Activated CD4-positive, alpha-beta T cell treated with anti-CD3 and anti-CD28 coated beads, Interleukin-2, amount 10 ng/mL, durations not matched to agents 7 days and 5 days (primary cell): ENCODE measurements at places on chromosomes 5 and 9. TPM values are rescaled to one million over a fixed set of nuclear protein-coding genes. Genes with fewer than 3 reads are reported as not detected.

Gene ACTL7A
- not detected for total RNA-seq

GRCh38 chr9:79264041-79264440, 307.7 kb upstream of the TLE4 start:
- no peak for DNase-seq
- peaks cover 10% of the 10 kb centered on the region for H3K27me3 ChIP-seq
- H3K27ac ChIP-seq = no peak overlapping the region

DNA sequence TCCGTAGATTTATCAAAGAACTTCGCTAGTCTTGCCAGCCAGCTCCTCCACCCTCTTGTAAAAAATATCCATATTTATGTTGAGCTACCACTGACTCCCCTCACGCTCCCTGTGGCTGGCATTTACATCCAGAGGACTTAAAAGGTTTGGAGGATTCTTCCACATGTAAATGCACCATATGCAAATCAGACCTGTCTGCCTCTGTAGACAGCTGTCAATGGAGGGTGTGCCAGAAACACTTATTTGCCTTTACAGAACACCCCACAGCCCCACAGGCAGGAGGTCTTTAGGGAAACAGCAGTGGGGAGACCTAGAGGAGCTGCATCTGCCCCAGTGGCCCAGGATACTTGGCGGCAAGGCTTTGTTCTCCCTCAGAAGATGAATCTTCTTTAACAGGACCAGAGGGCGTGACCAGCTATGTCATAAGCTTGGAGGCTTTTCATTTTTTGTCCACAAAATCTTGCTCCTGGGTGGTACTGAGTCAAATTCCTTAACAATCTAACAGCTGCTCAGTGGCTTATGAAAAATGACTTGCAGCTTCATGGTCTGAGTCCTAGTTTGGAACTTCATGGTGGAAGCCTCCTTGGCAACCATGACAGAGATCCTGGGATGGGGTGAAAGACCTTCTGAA, 535.8 kb downstream of the EBF1 start:
- no peak for DNase-seq
- no peak overlapping the region for H3K27ac ChIP-seq
- no peak overlapping the region for H3K4me3 ChIP-seq
- no peaks in the 10 kb centered on the region for H3K4me1 ChIP-seq
- H3K27me3 ChIP-seq = no peaks in the 10 kb centered on the region

Gene RRAGA
- 45.5 TPM for total RNA-seq

- peak; percentile 8 for DNase-seq
- H3K4me1 ChIP-seq = peaks cover 43% of the 10 kb centered on the region
- no peak overlapping the region for H3K4me3 ChIP-seq
- H3K36me3 ChIP-seq = no peaks in the 10 kb centered on the region
- H3K27ac ChIP-seq = peak overlapping the region; percentile 50
Observed at GRCh38 chr9:72477930-72478518, 43.4 kb upstream of the TMC1 start.

- no peak overlapping the region for H3K27ac ChIP-seq
- H3K27me3 ChIP-seq = no peaks in the 10 kb centered on the region
- peaks cover 15% of the 10 kb centered on the region for H3K36me3 ChIP-seq
- no peak for DNase-seq
- no peak overlapping the region for H3K4me3 ChIP-seq
Observed at GRCh38 chr5:40521108-40521785, 158.5 kb upstream of the PTGER4 start.

- no peaks in the 10 kb centered on the region for H3K27me3 ChIP-seq
- H3K36me3 ChIP-seq = peaks cover 27% of the 10 kb centered on the region
Observed at GRCh38 chr5:10719965-10720364, 41.1 kb downstream of the DAP start.

DNA sequence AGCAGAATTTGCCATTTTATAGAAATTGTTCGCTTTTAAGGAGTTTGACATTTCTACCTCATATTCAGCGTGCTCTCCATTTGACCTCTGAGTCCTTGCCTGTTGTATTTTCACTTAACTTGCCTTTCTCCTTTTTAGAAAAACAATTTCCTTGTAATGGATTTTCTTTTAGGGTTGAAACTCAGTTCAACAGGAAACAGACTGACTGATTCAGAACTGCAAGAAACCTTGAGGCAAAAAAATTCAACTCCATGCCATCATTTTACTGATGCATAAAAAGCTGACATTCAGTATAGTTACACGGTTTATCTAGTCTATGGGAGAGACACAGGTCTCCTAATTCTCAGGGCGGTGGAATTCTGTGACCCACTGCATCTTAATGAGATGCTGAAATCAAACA, 59.8 kb downstream of the MRPS30 start:
- H3K36me3 ChIP-seq = no peaks in the 10 kb centered on the region
- H3K27ac ChIP-seq = no peak overlapping the region
- H3K4me1 ChIP-seq = peaks cover 7% of the 10 kb centered on the region
- no peak overlapping the region for H3K4me3 ChIP-seq

DNA sequence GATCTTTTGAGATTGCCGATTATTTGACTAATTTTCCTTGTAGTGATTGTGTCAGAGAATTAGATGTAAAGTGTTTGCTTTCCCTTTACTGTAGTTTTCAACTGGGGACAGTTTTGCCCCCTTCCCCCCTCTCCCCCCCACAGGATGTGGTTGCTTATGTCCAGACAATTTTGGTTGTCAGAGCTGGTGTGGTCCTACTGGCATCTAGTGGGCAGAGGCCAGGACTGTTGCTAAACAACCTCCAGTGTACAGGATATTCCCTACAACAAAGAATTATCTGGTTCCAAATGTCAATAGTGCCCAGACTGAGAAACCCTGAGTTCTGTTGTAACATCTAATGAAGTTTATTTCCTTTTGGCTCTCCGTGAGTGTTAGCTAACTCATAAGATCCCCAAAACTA, 20.0 kb downstream of the TMEFF1 start:
- H3K4me1 ChIP-seq = no peaks in the 10 kb centered on the region
- no peak overlapping the region for H3K4me3 ChIP-seq
- H3K27me3 ChIP-seq = no peaks in the 10 kb centered on the region
- no peak overlapping the region for H3K27ac ChIP-seq

- DNase-seq = no peak
- H3K4me3 ChIP-seq = no peak overlapping the region
- H3K27ac ChIP-seq = no peak overlapping the region
- H3K27me3 ChIP-seq = no peaks in the 10 kb centered on the region
- no peaks in the 10 kb centered on the region for H3K4me1 ChIP-seq
Observed at GRCh38 chr9:138052635-138053320, 175.2 kb downstream of the CACNA1B start.

DNA sequence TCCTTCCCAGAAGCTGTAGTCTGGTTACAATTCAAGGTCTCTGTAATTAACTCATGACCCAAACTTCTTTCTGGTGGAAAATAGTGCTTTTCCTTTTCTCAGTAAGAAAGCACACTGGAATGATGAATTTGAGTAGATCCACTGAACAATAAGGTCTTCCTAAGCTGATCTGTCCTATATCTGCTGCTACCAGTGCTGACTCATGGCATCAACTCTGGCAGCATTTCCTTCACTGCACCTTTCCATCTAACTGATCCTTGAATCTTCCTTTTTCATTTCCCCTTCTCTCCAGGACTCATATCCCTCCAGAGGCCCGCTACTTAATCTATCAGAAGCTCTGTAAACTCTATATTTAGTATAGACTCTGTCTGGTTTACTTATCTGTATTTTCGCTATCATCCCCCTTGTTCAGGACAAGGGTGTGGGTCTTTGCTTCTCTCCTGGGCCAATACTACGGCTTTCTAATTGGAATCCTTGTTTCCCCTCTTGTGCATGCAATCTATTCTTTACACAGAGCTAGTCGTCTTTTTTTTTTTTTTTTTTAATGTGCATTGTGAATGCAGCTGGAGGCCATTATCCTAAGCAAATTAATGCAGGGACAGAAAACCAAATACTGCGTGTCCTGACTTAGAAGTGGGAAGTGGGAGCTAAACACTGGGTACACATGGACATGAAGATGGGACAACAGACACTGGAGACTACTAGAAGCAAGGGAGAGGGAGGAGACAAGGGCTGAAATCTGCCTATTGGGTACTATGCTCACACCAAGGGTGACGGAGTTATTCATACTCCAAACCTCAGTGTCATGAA, 192.2 kb upstream of the RPS23 start:
- no peaks in the 10 kb centered on the region for H3K4me1 ChIP-seq
- H3K27ac ChIP-seq = no peak overlapping the region
- peaks cover 12% of the 10 kb centered on the region for H3K27me3 ChIP-seq
- H3K4me3 ChIP-seq = no peak overlapping the region

- DNase-seq = peak; percentile 31
- peak overlapping the region; percentile 42 for H3K4me3 ChIP-seq
Observed at GRCh38 chr5:134545070-134545868, 19.8 kb downstream of the JADE2 start.

- peaks cover 35% of the 10 kb centered on the region for H3K4me1 ChIP-seq
- H3K27me3 ChIP-seq = no peaks in the 10 kb centered on the region
- H3K27ac ChIP-seq = no peak overlapping the region
- no peaks in the 10 kb centered on the region for H3K36me3 ChIP-seq
Observed at GRCh38 chr5:173968154-173968797, 20.7 kb upstream of the C5orf47 start.

- no peak overlapping the region for H3K27ac ChIP-seq
- H3K27me3 ChIP-seq = peaks cover 9% of the 10 kb centered on the region
- no peak for DNase-seq
- H3K36me3 ChIP-seq = no peaks in the 10 kb centered on the region
Observed at GRCh38 chr9:746661-747434, 94.6 kb upstream of the DMRT1 start.

- no peak for DNase-seq
- no peak overlapping the region for H3K4me3 ChIP-seq
- no peaks in the 10 kb centered on the region for H3K36me3 ChIP-seq
- H3K27ac ChIP-seq = no peak overlapping the region
Observed at GRCh38 chr5:159873680-159874079, 42.6 kb upstream of the ADRA1B start.

GRCh38 chr5:72501488-72501887, 5.7 kb downstream of the ZNF366 start:
- no peak for DNase-seq
- peaks cover 2% of the 10 kb centered on the region for H3K4me1 ChIP-seq
- H3K27me3 ChIP-seq = peaks cover 12% of the 10 kb centered on the region
- no peaks in the 10 kb centered on the region for H3K36me3 ChIP-seq

DNA sequence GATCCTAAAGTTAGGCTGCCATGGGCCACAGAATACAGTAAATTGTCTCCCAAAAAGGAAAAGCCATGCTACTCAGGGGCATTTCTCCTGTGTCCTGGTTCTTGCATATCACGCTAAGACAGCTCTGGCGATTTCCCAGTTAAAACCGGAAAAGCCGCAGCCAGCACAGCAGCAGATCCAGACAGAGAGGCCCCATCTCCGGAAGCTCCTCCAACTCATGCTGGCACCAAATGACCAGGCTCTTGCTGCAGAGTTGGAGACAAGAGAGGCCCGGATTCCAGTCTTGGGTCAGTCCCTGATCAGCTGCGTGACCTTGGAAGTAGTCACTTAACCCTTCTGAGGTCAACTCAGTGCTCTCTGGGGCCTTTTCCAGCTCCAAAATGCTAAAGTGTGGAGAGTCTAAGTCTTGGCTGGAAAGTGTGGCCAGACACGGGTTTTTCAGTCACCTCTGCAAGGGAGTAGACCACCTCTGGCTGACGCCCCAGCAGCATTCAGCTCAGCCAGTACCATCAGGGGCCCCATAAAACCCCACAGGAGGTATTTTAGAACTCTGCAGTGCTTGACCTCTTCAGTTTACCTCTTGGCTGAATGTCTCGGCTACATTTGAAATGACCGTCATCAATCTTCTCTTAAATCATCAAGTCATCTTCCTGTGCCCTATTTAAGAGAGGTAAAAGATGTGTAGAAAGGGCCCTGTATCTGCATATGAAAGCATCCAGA, 16.2 kb downstream of the GDNF start:
- no peak overlapping the region for H3K4me3 ChIP-seq
- peaks cover 28% of the 10 kb centered on the region for H3K27me3 ChIP-seq
- no peak for DNase-seq
- H3K4me1 ChIP-seq = no peaks in the 10 kb centered on the region

Gene MRPL50
- 10.2 TPM for total RNA-seq

Gene TMEM174
- not detected for total RNA-seq

Gene FOXD4L6
- total RNA-seq = not detected

Gene MAMDC2
- not detected for total RNA-seq

Gene HAVCR1
- 1.5 TPM for total RNA-seq

- H3K36me3 ChIP-seq = peaks cover 22% of the 10 kb centered on the region
- DNase-seq = no peak
- no peaks in the 10 kb centered on the region for H3K27me3 ChIP-seq
- no peak overlapping the region for H3K27ac ChIP-seq
- no peak overlapping the region for H3K4me3 ChIP-seq
Observed at GRCh38 chr5:10724781-10725507, 36.1 kb downstream of the DAP start.

DNA sequence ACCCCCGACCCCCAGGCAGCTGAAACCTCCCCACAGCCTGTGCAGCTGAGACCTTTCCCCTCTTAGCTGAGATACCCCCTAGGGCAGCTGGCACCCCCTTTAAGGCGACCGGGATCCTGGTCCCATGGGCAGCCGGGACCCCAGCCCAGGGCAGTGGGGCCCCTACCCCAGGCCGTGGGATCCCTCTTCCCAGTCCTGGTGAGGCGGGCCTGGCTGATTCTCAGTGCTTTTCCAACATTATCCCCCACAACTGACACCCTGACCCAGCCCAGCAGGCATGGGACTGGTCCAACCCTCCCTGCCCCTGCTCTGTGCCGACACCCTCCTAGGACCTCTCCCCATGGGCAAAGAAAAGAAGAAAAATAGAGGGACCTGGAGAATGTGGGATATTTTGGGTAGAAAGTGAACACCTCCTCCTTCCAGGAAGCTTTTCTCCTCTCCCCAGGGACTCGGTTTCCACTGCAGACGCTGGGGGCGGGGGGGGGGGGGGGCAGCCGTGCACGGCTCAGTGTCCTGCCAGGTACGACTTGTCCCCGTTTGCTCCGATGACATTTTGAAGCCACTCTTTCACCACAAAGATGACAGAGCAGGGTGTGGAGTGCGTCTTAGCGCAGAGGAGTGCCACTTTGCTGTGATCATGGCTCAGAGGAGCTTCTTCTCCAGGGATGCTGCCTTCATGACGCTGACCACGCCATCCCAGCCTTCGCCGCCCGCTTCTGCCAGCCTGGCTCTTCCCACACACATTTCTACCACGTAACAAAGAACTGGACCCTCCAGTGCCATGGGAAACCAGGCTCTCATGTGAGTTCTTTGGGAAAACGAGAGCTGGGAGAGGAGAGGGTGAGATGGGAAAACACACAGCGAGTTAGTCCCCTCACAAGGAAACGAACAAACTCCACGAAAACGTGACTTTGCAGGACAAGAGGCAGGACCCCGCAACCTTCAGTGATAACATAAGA, 47.5 kb downstream of the MRPL36 start:
- no peak overlapping the region for H3K27ac ChIP-seq
- no peak overlapping the region for H3K4me3 ChIP-seq
- H3K36me3 ChIP-seq = no peaks in the 10 kb centered on the region
- no peak for DNase-seq
- no peaks in the 10 kb centered on the region for H3K27me3 ChIP-seq
